ENCODE measurements at places on chromosomes 12 and 14.
A peak's percentile ranks its signal among the peaks of the same experiment; 100 is the strongest.

DNA sequence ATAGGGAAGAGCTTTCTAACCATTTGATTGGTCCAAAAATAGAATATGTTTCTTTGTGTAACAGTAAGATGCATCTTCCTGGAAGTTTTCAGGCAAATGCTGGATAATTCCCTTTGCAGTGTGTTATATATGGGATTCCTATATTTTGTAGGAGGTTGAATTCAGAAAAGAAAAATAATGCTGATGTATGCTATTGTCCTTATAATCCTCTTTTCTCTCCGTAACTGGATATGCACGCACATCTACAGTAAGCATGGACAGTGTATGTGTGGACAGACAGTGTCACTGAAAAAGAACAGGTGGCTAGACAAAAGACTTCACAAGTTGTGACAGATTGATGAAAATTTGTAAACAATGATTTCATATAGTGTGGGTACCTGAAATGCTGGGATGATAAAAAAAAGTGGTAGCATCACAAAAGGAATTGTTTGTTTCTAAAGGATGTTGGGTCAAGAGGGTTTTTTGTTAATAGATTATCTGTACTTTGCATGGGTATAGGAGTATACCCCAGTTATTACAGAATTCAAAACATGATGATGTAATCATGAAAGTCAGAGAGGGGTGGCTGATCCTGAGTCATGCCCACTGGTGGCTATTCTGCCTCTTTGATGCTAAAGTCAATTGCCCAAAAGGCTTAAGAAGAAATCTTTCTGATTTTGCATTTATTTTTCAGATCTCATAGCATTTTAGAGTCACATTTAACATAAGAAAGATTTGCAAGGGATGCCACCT is 160.7 kb upstream of the TMTC1 start:
- ATAC-seq: no peak
- no peaks in the 10 kb centered on the region for H3K36me3 ChIP-seq
- no peaks in the 10 kb centered on the region for H3K27me3 ChIP-seq
- H3K4me3 ChIP-seq: no peak overlapping the region

DNA sequence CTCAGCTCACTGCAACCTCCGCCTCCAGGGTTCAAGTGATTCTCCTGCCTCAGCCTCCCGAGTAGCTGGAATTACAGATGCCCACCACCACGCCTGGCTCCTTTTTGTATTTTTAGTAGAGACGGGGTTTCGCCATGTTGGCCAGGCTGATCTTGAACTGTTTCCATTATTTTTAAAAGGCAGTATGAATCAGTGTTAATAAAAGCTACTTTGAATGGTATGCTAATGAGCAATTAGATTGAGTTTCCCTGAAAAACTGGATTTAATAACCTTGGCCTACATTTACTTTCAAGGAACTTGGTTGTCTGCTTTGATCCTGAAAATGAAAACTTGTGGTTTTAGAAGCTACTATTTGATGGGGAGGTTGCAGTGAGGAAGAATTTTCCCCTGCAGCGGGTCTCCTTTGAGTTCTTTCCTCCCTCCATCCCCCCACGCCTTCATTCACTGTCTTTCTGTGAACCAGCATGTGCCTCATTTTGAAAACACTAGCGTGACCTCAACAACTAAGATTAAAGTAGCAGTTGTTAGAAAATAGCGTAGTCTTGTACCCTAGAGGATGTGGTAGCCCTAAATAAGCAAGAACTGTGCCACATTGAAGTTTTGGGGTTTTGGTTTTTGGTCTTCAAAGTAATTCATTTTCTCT is 17.8 kb upstream of the RPS6KA5 start:
- no peak overlapping the region for H3K4me3 ChIP-seq
- no peaks in the 10 kb centered on the region for H3K4me1 ChIP-seq
- H3K27me3 ChIP-seq: no peaks in the 10 kb centered on the region
- H3K36me3 ChIP-seq: peaks cover 12% of the 10 kb centered on the region
- ATAC-seq: no peak
- H3K27ac ChIP-seq: no peak overlapping the region

DNA sequence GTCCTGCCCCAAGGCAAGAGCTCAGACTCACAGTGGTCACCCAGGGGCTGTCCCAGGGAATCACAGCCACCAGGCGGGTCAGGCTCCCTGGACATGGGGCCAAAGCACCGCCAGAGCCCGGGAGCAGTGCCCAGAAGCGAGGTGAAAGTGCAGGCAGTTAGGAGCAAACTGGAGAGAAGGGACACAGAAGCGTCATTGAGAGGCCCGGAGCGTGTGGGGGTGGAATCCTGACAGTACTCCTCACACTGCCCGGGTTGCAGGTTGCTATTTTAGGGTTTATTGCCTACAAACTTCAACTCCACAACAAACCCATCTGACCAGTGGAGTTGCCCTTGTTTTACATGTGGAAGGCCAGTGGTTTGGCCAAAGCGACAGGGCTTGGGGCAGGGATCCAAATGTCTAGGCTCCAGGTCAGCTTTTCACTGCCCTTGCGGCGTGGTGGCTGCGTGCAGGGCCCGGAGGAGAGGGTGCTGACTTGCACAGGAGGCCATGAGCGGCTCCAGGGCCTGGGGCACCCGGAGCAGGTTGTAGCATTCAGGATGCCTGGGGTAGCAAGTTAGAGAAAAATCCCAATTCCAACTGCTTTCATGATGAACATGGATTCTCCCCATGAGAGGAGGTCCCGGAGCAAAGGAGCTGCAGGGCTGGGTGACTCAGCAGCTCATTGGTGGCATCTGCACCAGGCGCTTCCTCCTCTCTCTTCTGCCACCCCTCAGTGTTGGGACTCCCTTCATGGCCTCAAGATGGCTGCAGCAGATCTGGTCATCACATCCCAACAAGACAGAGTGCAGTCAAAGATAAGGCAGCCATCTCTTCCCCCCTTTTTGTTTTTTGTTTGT is 112.3 kb upstream of the NCOR2 start:
- no peak overlapping the region for H3K27ac ChIP-seq
- no peaks in the 10 kb centered on the region for H3K36me3 ChIP-seq
- no peak overlapping the region for H3K4me3 ChIP-seq
- ATAC-seq: no peak
- peaks cover 23% of the 10 kb centered on the region for H3K4me1 ChIP-seq

GRCh38 chr14:23793532-23793931 is 157.4 kb downstream of the DHRS2 start:
- no peak overlapping the region for H3K27ac ChIP-seq
- no peak overlapping the region for H3K4me3 ChIP-seq
- H3K36me3 ChIP-seq: no peaks in the 10 kb centered on the region

DNA sequence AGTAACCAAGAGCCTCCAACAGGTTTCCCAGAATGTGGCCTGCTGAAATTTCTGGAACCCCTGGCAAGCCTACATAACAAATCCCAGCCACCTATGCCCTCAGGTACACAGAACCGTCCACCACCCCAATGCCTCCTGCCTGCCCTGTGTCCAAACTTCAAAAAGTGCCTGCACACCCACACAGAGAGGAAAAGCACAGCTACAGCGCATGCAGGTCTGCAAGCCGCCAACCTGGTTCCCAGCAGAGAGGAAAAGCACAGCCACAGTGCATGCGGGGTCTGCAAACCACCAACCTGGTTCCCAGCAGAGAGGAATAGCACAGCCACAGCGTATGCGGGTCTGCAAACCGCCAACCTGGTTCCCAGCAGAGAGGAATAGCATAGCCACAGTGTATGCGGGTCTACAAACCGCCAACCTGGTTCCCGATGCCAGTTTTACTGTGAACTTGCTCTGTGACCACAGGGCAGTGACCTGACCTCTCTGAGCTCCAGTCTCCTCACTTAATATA is 113.5 kb downstream of the SCARB1 start:
- ATAC-seq: no peak
- peaks cover 22% of the 10 kb centered on the region for H3K4me1 ChIP-seq
- H3K4me3 ChIP-seq: no peak overlapping the region
- H3K27ac ChIP-seq: no peak overlapping the region
- H3K36me3 ChIP-seq: no peaks in the 10 kb centered on the region

GRCh38 chr14:74437496-74438053 is 11.6 kb upstream of the SYNDIG1L start:
- ATAC-seq: no peak
- no peak overlapping the region for H3K27ac ChIP-seq
- no peaks in the 10 kb centered on the region for H3K4me1 ChIP-seq
- peaks cover 26% of the 10 kb centered on the region for H3K27me3 ChIP-seq

DNA sequence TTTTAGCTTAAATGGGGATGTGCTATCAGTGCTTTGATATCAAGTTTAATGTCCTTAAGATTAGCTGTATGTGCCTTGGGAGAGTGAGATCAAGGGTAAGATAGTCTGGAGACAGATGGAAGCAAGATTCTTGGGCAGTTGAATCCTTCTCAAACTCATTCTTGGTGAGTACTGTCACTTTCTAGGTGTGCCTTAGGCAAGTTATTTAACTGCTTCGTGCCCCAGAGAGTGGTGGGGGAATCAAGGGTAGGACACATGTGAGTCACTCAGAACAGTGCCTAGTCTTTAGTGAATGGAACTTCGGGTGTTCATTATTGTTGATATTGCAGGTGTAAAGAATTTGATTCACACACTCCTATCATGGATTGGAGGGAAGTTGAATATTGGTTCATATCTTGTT is 803.7 kb downstream of the DIO2 start:
- H3K36me3 ChIP-seq: no peaks in the 10 kb centered on the region
- H3K4me3 ChIP-seq: no peak overlapping the region
- H3K27me3 ChIP-seq: no peaks in the 10 kb centered on the region
- no peak for ATAC-seq

DNA sequence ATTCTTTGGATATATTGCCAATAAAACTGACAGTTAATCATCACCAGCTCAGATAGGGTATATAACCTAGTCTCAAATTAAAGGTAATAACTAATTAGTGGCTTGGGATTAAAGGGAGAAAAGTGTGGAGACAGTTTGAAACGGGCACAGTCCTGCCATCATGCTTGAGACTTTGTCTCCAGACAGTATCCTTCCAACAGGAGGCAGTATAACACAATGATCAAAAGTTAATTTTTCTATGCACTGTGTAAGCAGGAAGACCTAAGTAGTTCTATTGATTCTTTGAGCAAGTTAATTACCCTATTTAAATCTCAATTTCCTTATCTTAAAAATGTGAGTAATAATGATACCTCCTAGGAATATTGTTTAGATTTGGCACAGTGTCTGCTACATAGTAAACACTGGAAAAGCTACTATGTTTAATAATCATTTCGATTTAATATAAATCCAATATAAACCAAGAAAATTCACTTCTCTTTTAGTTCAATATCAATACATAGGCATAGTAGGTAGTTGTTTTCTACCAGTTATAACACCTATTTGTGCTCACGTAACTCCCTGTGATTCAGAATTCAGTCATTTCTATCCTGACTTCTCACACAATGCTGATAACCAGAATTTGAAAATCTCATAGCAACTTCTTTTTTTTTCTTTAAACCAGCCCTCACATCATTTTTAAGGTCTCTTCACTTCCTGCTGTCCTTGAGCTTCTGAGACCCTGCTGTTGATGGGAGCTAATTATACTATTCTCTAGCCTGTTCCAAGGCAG is 53.7 kb downstream of the GALNT4 start:
- no peak overlapping the region for H3K4me3 ChIP-seq
- peak overlapping the region; percentile 24 for H3K27ac ChIP-seq
- ATAC-seq: peak; percentile 64
- H3K4me1 ChIP-seq: peaks cover 26% of the 10 kb centered on the region
- no peaks in the 10 kb centered on the region for H3K36me3 ChIP-seq

- peaks cover 98% of the 10 kb centered on the region for H3K4me1 ChIP-seq
- H3K27me3 ChIP-seq: no peaks in the 10 kb centered on the region
- H3K36me3 ChIP-seq: peaks cover 24% of the 10 kb centered on the region
- H3K27ac ChIP-seq: peak overlapping the region; percentile 100
- ATAC-seq: peak; percentile 80
Measured at GRCh38 chr12:124917135-124917840, 2.8 kb upstream of the UBC start.

DNA sequence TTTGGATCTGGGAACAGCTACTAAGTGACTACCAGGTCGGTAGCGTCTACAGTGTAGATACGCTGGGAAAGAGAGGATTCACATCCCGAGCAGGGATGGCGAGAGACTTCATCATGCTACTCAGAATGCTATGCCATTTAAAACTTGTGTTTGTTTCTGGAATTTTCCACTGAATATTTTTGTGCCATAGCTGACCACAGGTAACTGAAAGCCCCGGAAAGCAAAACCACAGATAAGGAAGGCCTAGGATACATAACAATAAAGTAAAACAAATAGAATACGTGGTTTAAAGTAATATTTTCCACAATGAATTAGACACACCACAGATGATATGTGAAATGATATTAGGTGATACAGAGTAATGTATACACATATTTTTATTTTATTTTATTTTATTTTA is 7.9 kb upstream of the HCAR1 start:
- H3K4me1 ChIP-seq: peaks cover 7% of the 10 kb centered on the region
- H3K4me3 ChIP-seq: no peak overlapping the region
- no peaks in the 10 kb centered on the region for H3K27me3 ChIP-seq

DNA sequence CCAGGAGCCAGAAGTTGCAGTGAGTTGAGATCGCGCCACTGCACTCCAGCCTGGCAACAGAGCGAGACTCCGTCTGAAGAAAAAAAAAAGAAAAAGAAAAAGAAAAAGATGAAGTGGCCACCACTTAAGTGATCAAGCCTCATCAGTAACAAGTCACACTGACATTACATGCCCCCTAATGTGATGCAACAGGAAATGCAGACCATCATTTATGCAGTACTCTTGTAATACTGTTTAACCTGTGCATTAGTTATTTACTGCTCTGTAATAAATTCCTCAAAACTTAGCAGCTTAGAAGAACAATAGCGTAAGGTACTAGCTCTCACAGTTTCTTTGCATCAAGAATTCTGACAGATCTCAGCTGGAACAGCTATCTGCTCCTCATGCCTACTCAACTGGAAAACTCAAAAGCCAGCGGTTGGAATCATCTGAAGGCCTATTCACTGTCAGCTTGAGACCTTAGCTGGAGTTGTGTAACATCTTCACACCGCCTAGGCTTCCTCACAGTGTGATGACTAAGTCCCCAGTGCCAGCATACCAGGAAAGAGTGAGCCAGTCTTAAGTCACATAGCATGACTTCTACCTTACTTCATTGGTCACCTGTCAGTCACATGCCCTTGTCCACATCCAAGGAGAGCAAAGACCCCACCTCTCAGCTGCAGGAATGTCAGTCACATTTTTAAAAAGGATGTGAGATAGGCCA is 31.5 kb downstream of the EPS8 start:
- H3K4me1 ChIP-seq: no peaks in the 10 kb centered on the region
- ATAC-seq: no peak
- H3K27ac ChIP-seq: no peak overlapping the region
- H3K27me3 ChIP-seq: peaks cover 21% of the 10 kb centered on the region
- no peaks in the 10 kb centered on the region for H3K36me3 ChIP-seq
- no peak overlapping the region for H3K4me3 ChIP-seq

- no peak overlapping the region for H3K4me3 ChIP-seq
- no peak overlapping the region for H3K27ac ChIP-seq
- no peaks in the 10 kb centered on the region for H3K4me1 ChIP-seq
- ATAC-seq: no peak
- no peaks in the 10 kb centered on the region for H3K27me3 ChIP-seq
Measured at GRCh38 chr12:82896979-82897378, 210.3 kb downstream of the TMTC2 start.

- H3K4me3 ChIP-seq: peak within 1 kb of the TSS; percentile 38
- no peaks in the 10 kb centered on the region for H3K36me3 ChIP-seq
- H3K27ac ChIP-seq: no peak within 1 kb of the TSS
- H3K27me3 ChIP-seq: peaks cover 67% of the 10 kb centered on the region
- peak; percentile 61 for ATAC-seq
Measured at GRCh38 chr14:52068615-52069306, at the start of gene NID2. Gene NID2, minus strand, starts transcription at chr14:52069059. Its CDS starts 65 bp downstream, at chr14:52068994.
